ENCODE measurements at places on chromosomes 1 and 21.

GRCh38 chr1:198680174-198680875, 41.5 kb downstream of the PTPRC start:
- DNase-seq = no peak

DNA sequence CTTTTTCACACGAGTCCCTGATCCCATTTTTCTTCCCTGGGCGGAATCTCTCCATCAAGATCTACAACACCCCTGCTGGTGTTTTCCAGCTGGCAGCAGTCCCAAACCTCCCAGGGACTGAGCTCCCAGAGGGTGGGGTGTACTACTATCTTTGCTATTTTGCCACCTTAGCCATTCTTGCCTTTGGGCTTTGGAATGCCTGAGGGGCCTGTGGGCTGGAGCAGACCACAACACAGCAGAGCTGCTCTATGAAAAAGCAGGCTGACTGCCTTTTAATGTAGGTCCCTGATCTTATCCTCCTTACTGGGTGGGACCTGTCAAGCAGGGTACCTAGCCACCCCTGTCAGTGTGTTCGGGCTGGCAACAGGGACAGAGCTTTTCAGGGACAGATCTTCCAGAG, 91.9 kb downstream of the KCNT2 start:
- no peak for DNase-seq

DNA sequence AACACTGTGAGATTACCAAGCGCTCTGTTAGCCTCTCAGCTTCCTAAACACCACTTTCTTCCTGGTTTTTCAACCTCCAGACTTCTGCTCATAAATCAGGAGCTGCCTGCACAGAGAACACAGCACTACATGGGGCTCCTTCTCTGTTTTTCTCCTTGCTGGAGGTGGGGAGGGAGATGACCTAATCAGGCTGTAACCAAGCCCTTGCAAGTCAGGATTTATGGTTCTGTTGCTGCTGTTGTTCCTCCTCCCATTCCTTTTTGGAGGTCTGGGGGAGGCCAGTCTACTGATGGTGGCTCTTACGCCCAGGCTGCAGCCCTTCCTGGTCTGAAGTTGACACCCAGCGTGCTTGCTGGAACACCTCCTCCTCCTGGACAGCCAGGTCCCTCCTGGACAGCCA, 80.9 kb upstream of the AJAP1 start:
- DNase-seq = no peak

GRCh38 chr1:91141858-91142257, 120.0 kb upstream of the ZNF644 start:
- no peak for DNase-seq

DNA sequence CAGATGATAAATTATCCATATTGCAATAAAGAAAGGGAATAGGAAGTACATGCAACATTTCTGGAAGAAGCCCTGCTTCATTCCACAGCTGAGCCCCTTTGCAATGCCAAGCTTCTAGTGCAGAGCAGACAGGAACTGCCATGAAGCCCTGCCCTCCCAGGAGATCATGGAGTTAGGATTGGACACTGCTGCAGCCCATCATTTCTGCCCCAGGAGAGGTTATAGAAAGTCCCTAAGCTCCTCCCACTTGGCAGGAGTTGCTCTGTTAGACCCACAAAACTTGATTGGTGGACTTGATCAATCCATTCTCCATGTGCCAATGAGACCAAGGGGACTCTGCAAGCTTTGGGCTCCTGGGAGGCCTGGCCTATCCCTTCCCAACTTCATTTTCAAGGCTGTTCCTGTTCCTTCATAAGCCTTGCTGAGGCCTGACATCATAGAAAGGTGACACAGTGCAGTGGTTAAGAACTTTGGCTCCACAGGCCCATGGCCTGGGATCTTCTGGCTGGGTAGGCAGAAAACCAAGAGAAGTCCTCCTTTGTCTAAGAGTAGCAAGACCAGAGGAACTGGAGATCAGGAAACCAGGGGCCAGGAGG, 1.3 kb upstream of the LAPTM5 start:
- peak; percentile 50 for DNase-seq

GRCh38 chr1:32208469-32208868, 420 bp upstream of the DCDC2B start:
- no peak for DNase-seq

DNA sequence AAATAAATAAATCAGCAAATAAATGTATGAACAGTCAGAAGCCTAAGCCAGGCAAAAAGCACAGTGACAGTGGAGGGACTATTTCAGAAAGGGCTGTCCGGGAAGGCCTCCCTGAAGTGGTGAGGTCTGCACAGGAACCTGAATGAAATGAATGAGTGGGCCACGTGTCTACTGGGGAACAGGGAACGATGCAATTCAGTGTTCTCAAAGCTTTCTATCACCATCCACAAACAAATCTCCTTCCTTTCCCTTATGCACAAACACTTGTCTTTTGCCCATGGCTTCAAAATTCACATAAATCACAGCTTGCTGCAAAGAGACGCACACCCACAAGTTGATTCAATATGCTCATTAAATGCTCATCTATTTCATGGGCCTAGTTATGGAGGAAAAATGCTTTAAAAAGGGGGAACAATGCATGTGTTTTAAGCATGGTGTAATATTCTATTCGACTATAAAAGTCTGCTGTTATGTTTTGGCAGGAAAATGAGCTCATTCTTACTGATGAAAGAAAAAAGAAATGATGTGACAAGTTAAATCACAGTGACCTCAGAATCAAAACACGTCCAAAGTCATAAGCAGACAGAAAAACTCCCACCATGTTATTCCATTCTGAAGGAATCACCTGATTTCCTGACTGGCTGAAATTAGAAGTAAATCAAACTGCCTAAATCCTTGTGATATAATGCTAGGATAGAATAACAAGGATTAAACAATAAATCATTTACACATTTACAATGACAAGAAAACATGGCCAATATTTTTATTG, 21.6 kb downstream of the URB1 start:
- DNase-seq = no peak

DNA sequence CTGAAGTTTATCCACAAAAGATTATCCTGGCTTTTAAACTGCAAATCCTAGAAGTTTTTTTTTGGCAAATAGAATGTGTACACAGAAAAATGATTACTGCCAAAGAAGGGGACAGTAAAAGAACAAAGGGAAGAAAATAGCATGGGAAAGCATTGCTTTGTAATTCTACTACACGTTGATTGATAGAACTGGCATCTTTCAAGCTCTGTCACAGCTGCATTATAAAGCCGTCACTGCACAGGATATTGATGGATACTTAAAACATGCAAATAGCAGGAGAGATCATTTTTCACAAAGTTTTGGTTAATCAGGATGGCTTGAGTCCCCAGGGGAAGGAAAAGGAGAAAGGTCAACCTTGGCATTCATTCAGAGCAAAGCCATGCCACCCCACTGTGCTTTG, 183.7 kb upstream of the RRP15 start:
- no peak for DNase-seq

- DNase-seq = no peak
Observed at GRCh38 chr1:243748706-243749283, 101.2 kb downstream of the AKT3 start.

DNA sequence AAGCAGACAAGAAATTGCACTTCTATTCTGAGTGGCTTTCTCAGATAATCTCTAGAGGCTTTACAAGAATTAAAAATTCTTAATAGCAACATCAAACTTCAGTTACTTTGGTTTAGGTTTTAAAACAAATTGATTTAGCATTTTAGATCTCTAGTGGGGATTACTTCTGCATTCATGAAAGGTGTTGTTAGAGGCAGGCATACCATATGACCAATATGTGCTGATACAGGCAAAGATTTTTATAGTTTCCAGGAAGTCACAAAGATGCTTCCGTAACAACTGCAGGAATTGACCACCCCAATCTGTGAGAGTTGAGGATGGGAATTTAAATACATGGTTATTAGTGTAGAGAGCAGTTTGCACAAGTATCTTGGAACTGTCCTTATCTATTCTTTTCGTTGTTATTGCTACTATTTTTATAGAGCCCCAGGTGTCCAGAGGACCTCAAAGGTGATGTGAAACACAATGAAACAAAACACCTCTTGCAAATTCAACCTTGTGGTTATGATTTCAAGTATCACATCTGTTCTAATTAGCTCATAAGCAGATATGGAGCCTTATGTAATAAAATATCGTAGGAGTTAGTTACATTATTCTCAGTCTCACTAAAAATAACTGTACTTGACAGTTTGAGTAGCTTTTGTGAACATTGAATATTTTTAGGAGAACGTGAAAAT, 512.7 kb upstream of the ADGRL4 start:
- DNase-seq = no peak

- DNase-seq = no peak
Observed at GRCh38 chr1:198199105-198199504, 42.3 kb downstream of the NEK7 start.

GRCh38 chr1:67759692-67760029, 73.6 kb downstream of the GNG12 start:
- no peak for DNase-seq

DNA sequence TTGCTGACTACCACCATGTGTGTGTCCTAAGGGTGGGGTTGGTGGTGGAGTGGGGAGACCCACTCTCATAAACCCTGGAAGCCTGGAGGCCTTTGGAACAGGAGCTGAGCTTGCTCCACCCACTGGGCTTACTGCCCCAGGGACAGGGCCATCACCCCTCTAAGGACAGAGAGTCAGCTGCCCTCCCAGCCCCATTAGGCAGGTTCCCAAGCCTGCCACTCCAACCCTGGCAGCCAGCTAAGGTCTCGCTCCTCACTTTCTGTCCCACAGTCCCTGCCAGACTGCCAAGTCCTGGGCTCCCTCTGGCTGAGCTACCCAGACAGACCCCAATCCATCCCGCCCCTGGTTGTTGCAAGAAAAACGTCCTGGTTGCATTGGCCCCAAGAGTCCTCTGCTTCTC, 3.8 kb downstream of the NT5C1A start:
- DNase-seq = no peak

DNA sequence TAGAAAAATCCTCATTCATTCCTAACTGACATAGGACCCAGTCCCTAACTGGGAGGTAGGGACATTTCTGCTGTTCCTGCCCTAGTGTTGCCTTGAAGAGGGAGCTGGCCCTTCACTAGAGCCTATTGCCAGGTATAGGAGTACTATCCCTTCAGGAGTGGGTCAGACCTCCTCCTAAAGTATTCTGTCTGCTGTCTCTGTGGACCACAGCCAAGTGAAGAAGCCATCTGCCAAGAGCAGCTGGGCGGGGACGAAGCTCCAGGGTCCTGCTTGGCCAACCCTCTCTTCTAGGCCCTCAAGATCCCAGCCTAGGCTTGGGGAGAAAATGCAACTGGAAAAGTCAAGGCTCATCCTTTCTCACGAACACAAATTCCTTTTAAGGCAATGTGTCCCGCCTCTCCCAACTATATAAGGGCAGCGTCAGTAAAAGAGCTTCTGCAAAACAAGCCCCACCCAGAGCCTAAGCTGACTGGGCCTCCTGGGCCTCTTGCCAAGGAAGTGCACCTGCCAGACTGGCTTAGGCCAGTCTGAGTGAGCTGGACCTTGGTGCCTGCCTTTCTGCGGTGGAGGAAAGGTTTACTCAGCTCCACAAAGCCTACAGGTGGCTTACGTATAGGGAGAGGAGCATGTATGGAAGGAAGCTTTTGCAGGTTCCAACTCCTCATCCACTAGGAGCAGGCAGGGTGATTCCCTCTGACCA, 638 bp upstream of the TUFT1 start:
- DNase-seq = no peak

DNA sequence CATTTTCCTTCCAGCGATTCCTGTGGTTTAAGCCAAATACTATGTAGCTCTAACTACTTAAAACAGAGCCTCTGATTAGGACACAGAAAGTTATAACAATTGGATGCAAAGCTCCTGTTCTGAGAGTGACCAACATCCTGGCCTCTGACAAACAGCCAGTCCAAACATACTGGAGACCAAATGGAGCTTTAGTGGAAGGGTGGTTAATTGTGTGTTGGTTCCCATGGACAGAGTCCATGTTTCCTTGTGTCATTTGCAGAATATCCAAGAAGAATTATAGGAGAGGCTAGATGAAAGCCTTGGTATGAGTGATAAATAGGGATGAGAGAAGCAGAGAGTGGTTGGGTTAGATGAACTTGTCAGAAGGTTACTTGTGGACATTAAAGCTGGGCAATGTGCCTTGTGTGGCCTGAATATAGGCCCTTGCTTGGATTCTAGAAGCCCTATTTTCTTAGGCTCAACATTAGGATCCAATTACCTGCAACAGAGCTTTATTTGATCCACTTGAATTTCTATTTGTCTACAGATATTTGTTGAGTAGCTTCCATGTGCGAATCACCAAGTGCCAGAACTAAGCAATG, 180.5 kb upstream of the GORAB start:
- no peak for DNase-seq

GRCh38 chr1:155946633-155947219, 5.3 kb downstream of the RXFP4 start:
- no peak for DNase-seq

DNA sequence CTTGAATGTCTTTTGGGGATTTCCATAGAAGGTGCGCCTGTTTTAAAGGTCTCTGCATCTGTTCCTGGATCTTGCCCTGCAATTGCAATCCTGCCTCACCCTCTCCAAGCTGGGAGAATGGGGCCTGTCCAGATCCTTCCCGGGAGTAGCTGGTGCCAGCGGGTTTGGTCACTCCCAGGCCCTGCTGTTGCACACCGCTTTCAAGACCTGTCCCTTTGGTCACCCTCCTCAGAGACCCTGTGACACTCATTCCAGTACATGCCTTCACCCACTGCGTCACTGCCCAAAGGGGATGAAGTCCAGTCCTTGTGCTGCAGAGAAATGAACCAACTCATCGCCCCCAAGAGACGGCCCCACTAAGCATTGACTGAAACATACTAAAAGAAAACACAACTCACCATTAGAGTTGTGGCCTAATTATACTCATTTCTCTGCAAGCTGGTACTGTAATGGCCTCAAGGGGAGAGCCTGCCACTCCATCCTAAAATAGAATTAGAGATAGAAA, 1.9 kb upstream of the IRF2BP2 start:
- peak; percentile 65 for DNase-seq

- DNase-seq = no peak
Observed at GRCh38 chr1:3308053-3308452, 146.4 kb upstream of the ARHGEF16 start.

DNA sequence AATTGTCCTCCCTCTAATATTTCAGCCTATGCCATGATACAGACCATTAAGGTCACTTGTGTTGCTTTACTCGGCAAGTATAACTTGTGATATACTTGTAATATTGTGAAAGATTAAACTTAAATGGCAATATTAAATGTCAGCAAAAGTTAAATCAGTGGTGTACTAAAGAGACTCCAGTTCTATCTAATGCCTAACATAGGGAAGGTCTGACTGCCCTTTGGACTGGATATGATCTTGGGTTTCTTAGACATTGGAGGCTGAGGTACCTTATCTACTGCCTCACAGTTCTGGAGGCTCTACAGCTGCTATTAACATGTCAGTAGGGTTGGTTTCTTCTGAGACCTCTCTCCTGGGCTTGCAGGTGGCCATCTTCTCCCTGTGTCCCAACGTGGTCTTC, 89.9 kb downstream of the MT1HL1 start:
- DNase-seq = no peak

DNA sequence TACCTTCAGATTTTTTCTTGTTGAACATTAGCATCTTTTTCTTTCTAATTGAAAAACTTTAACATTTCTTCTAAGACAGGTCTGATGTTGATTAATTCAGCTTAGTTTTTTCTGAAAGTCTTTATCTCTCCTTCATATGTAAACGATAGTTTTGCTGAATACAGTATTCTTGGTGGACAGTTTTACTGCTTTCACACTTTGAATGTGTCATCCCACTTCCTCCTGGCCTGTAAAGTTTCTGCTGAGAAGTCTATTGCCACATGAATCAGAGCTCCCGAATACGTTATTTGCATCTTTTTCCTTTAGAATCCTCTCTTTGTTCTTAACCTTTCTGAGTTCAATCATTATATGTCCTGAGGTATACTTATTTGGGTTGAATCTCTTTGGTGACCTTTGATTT, 344.2 kb downstream of the OLFM3 start:
- DNase-seq = no peak

GRCh38 chr1:41580520-41581172, 96.2 kb upstream of the EDN2 start:
- no peak for DNase-seq

Data from stimulated activated effector memory CD8-positive, alpha-beta T cell treated with anti-CD3 and anti-CD28 coated beads, Interleukin-12 subunit alpha, Interleukin-12 subunit beta, amount 100 ng/mL, for 72 hours (primary cell).